MG63 (cell line): ENCODE measurements at places on chromosomes 2 and 18. TPM values are rescaled to one million over a fixed set of nuclear protein-coding genes. Genes with fewer than 3 reads are reported as not detected.

The EVA1A gene
- total RNA-seq = 47.2 and 48.6 TPM in 2 replicates

The CTLA4 gene
- total RNA-seq = not detected in 2 replicates

The APLF gene
- total RNA-seq = 0.99 and 2.5 TPM in 2 replicates

The SRD5A2 gene
- not detected in 2 replicates for total RNA-seq

The ONECUT2 gene
- total RNA-seq = 0.02 TPM in 1 of 2 replicates, not detected in the other
